Lower leg skin (tissue), 4 donors: ENCODE measurements at places on chromosomes 3 and 15. TPM values are rescaled to one million over a fixed set of nuclear protein-coding genes. Genes with fewer than 3 reads are reported as not detected.

GRCh38 chr3:174431717-174432116 lies 427.4 kb upstream of the NAALADL2 start:
- no peak for DNase-seq

GRCh38 chr3:146539315-146539714 lies 5.1 kb downstream of the PLSCR1 start:
- DNase-seq: no peak

DNA sequence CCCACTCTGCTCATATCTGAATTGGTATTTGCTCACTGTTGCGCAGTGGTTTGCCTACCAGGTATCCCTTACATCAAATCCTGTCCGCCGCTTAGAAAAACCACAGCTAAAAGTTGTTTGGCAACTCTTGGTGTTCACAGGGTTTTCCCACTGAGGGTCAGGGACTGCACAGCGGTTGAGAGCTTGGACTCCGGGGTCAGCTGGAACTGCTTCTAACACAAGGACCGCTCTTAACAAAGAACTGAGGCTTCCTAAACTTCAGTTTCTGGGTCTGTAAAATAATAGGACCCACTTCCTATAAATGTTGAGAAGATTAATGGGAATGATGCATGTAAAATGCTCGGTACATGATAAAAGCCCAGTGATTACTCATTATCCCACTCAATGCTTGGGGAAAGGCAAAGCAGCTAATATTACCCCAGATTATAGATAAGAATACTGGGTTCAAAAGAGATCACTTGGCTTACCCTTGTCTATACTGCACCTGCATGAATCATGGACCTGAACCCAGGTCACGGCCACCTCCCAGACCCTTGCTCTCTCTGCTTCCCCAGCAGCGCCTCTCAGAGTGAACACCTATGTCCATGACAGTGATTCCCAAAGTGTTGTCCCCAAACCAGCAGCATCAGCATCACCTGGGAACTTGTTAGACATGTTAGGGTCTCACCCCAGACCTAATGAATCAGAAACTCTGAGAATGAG lies 36.1 kb downstream of the LIPC start:
- DNase-seq: no peak

- no peak for DNase-seq
These were observed 135.4 kb upstream of the SYNPR start for GRCh38 chr3:63142681-63143080.

- no peak for DNase-seq
These were observed 18.9 kb downstream of the PDZRN3 start for GRCh38 chr3:73605861-73606260.

- DNase-seq: no peak
These were observed 3.4 kb upstream of the SELENOT start for GRCh38 chr3:150599611-150600297.

DNA sequence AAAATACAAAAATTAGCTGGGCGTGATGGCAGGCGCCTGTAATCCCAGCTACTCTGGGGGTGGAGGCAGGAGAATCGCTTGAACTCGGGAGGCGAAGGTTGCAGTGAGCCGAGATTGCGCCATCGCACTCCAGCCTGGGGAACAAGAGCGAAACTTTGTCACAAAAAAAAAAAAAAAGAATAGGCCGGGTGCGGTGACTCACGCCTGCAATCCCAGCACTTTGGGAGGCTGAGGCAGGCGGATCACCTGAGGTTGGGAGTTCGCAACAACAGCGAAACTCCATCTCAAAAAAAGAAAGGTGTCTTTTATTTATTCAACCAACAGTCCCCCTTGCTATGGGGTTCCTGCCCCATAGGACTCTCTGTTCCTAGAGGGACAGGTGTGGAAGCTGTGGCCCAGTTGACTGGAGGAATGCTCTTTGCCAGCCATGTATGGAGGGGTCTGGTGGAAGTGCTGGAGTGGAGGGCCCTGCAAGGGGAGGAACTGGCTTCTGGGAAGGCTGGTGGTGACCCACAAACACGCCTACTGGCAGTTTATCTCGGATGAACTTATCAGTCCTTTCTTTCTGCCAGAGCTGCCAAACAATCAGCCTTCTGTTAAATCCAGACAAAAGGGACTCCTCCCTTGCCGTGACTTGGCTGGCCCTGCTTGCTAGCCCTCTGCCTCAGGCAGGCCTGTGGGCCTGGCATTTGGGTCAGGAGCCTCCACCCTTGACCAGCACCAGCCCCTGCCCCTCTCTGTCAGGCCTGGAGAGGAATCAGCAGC lies 4.6 kb upstream of the DAG1 start:
- DNase-seq: no peak

DNA sequence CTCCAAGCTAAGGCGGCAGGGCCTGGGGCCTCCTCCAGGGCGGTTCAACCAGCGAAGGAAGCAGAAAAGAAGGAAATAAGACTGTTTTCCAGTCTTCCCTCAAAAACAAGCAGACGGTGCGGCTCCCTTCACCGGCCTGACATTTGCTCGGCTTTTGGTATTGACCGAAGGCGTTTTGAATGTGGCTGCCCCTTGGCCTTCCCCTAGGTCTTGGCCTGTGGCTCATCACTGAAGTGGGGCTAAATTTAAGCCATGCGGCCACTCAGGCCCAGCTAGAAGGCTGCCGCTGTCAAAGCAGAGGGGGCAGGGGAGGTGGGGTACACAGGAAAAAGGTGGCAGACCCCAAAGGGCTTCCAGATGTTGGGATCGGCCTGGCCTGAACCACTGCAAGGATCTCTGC lies 86.2 kb downstream of the SRGAP3 start:
- no peak for DNase-seq

DNA sequence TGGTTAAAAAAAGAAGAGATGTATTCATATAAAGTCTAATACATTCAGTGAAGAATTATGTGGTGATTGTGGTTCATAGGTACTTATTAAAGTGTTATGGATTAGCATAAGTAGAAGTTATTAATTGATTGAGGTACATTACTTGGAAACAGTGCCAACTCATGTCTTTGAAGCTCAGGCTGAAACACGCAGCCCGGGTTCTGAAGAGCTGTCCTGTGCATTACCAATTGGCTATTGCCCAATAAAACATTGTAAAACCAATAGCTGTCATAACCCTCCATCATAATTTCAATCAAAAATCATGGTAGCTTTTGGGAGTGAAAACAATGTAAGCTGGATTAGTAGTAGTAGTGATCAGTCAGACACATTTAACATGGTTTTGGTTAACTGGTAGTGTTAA lies 560.1 kb downstream of the MCTP2 start:
- DNase-seq: no peak

DNA sequence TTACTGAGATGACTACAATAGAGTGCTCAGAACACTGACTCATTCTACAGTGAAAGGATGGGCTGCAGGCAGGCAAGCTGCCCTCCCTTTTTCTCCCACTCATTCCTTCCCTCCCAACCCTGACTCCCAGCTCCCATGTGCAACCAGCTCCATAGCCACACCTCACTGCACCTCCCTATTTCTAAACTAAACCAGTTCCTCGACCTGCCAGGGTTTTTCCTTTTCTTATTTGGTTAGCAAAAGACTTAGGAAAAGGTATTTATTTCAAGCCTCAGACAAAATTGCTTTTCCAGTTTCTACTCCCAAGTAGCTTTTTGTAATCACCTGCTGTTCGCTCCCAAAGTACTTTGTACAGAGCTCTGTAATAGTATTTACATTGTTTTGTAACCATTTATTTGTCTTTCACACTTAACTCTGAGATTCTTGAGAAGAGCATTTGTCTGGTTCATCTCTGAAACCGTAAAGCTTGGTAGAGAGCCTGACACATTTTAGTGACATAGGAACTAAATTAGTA lies 2.2 kb downstream of the AADAC start:
- DNase-seq: peak; percentile 75

DNA sequence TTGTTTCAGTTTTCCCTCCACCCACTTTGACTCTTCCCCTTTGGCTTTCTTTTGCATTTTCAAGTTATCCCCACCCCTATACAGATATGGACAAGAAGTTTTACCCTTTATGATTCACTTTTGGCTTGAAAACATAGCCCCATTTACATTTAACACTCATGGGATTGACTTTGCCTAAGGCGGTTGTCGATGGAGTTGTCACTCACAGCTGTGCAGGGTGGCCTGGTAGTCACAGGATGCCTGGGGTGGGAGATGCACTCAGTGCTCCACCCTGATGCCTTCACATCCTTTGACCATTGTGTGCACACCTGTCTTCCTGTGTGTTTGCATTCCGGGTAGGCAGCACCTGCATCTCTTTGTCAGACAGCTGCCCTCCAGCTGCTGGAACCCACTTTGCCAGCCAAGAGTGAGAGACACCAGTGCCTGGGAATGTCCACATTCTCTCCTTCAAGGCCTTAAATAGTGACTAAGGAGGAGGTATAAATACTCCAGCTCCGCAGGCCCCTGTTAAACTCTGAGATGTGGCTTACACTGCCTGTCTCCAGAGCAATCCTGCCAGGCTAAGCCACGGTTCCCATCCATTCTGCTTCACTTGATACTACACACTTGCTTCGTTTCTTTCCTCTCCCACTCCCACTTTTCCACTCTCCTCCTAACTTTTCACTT lies 191.5 kb upstream of the SLC24A5 start:
- no peak for DNase-seq

- DNase-seq: no peak
These were observed 225.5 kb downstream of the GRM7 start for GRCh38 chr3:7086417-7086816.

GRCh38 chr15:33584797-33585196 lies 274.0 kb downstream of the RYR3 start:
- DNase-seq: no peak

DNA sequence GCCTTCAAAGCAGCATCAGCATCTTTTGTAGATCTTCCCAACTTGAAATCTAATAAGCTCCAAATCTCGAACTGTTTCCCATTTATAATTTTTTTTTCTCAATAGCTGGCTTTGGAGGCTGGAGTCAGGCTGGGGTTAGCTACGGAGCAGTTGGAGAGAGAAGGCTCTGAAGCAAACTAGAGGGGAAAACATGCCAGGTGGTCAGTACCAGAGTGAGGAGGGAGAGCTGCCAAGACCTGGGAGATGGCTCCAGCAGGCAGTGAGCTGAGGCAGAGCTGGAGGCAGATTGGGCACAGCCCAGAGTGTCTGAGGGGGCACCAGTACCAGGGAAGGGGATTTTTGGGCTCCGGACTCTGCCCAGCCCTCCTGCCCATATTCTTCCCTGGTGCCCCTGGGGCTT lies 311.2 kb downstream of the RPLP1 start:
- DNase-seq: no peak

DNA sequence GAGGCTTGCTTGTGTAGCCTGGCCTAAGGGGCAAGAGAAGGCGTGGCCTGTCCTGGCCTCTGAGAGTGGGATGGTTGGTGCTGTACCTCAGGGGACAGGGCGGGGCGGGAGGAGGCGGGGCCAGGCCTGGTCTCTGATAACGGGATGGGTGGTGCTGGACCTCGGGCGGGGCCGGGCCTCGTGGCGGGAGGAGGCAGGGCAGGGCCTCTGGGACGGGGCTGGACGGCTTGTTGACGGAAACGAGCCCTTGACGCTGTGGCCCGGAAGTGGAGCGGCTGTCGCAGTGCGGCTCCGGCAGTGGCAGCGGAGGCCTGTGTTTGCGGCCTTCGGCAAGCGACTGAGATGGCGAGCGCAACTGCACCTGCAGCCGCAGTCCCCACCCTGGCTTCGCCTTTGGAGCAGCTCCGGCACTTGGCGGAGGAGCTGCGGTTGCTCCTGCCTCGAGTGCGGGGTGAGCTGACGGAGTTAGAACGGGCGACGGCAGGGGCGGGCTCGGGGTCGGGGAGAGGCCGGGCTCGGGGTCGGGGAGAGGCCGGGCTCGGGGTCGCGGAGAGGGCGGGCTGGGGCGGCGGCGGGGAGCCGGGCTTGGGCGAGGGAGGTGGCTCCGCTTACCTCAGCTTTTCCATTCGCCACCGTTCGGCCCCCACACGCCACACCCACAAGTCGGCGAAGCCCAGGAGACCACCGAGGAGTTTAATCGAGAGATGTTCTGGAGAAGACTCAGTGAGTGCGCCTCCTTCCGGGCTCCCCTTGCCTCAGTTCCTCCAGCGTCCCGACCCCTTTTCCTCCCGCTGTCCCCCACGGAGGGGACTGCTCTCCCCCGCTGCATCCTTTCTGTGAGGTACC lies at the start of gene CCNDBP1:
CCNDBP1 (plus strand) TSS at position 247 of the 846 bp plus-strand sequence; CDS start at position 343, 96 bp downstream.
- peak; percentile 93 for DNase-seq

DNA sequence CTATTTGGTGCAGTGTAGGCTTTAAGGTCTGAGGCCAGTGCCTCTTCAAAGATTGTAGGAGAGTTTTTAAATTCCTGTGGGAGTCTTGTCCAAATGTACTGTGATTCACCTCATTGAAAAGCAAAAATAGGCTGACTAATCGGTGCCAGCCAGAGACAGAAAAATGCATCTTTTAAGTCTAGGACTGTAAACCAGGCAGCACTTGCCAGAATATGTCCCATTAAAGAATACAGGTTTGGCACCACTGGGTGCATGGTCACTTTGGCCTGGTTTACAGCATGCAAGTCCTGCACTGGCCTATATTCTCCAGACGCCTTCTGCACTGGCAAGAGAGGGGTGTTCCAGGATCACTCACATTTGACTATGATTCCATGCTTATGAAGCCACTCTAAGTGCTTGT lies 20.3 kb upstream of the NOX5 start:
- DNase-seq: peak; percentile 48

DNA sequence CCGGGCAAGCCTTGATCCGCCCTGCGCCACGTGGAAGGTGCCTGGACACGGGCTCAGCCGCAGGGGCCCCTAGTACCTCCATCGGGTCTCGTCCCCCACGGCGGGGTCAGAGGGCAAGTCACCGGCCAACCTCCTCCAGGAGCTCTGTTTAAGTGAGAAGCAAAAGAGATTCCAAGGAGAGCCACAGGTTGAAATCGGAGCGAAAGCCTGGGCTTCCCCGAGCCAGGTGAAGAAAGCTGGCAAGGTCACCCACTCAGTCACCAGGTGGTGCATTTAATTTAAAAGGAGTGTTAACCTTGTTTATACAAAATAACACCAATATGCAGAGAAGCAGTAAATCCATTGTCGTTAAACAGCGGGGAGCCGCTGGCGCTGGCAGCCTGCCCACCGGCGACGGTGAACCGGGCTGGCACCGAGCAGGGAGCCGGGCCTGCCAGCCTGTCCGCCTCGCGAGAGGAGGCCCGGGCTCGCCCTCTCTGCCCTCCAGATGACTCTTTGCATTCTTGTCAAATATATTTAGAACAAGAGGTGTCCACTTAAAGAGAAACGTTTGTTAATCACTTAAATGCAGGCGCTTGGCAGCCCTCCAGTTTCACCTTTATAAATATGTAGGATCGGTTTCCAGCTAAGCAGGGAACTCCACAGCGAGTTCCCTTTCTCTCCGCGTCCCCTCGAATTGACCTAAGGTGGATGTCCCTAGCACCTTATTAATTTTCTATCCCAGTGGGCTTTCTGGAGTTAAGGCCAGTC lies 277.3 kb upstream of the NR2F2 start:
- peak; percentile 86 for DNase-seq

DNA sequence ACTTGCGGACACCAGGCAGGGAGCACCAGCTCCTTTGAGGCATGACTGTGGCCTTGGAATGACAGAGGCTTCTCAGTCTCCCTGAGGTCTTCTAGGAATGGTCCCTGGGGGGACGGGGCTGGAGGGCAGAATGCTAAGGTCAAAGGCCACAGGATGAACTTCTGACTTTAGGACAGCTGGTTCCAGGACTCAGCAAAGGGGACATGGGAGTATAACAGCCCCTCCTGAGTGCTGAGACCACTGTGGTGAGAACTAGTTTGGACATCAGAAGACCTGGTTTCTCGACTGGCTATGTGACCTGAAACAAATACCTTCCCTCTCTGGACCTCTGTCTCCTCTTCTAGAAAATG lies 17.8 kb downstream of the ITGA11 start:
- DNase-seq: no peak

C2CD4A gene
- total RNA-seq: 0.10 TPM

CCR9 gene
- not detected for total RNA-seq

GOLGA6L10 gene
- 1.2 TPM for total RNA-seq

SCN11A gene
- total RNA-seq: 0.04 TPM

SLC6A11 gene
- 1.8 TPM for total RNA-seq

LRRC31 gene
- not detected for total RNA-seq

MYO5C gene
- 6.4 TPM for total RNA-seq

GOLGA8M gene
- total RNA-seq: 1.6 TPM

RASL12 gene
- total RNA-seq: 1.7 TPM

ITIH1 gene
- total RNA-seq: not detected

ST8SIA2 gene
- not detected for total RNA-seq
